ENCODE measurements at places on chromosomes 11 and 22.

DNA sequence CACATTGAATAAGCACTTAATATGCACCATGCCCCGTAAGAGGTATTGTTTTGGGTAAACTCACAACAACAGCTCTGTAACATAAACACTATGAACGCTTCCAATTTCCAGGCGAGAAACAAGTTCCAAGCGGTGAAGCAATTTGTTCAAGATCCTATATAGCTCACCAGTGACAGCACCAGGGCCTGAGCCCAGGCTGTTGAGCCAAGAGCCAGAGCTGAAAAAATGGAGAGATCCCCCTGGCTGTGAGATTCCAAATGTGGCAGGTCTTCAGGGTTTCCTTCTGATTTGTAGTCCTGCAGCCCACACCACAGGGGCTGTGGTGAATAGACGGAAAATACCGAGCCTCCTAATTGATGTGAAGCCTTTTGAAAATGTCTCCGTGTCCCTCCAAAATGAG is 268.0 kb upstream of the KIRREL3 start:
- no peak for DNase-seq

GRCh38 chr11:67657300-67657699 is 6.8 kb upstream of the ACY3 start:
- DNase-seq = no peak

- no peak for DNase-seq
These were observed 2.8 kb downstream of the PDXP start for GRCh38 chr22:37661160-37661924.

GRCh38 chr11:77446911-77447629 is 26.8 kb downstream of the PAK1 start:
- DNase-seq = no peak

GRCh38 chr22:33860386-33860785 is 59.9 kb downstream of the LARGE1 start:
- DNase-seq = no peak

GRCh38 chr11:109586789-109587188 is 164.8 kb downstream of the C11orf87 start:
- no peak for DNase-seq

- DNase-seq = no peak
These were observed 8.3 kb downstream of the RBM4 start for GRCh38 chr11:66646828-66647227.

DNA sequence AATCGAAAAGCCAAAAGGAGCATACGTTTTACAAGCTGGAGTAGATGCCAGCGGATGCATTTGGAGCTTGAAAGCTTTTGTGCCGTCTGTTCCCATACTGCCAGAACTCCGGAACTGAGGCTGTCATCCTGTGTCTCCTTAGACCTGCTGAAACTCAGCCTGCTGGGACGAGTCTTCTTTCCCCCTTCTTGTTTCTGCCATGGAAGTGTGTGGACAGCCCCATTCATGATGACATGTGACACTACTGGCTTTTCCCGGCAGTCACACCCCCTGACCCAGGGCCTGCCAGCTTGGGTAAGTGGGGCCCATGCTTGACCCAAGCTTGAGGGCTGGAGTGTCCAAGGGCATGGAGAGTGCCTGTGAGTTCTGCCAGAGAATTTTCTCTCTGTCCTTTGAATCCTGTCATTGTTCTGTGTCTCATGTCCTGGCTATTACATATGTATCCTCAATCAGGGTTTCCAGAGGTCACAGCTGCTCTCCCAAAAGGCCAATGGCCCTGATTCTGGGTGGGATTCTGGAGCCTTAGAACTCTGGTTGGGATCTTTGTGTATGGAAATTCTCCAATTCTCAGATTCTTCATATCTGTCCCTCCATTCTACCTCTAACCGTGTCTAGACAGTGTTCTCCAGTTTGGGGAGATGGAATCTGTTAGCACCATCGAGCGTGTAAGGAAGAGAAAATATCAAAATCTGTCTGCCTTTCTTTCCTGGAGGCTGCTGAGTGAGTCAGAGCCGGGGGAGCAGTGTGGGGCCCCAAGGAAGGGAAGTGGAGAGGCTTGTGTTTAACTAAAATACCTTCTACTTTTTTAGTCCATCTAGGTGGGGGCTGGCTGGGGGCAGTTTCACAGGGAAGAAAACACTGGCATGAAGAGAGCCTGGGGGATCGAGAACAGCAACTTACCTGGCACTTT is 73.2 kb downstream of the KIAA1671 start:
- DNase-seq = no peak

- DNase-seq = no peak
These were observed 11.0 kb upstream of the PTPRJ start for GRCh38 chr11:47969401-47969800.

GRCh38 chr11:98545544-98546175 is 475.1 kb upstream of the CNTN5 start:
- no peak for DNase-seq

GRCh38 chr11:9139628-9140357 is 48.4 kb upstream of the SCUBE2 start:
- no peak for DNase-seq

GRCh38 chr11:111231836-111232235 is 13.7 kb upstream of the POU2AF2 start:
- DNase-seq = no peak

- DNase-seq = no peak
These were observed at the start of gene OPCML for GRCh38 chr11:133531971-133532651. OPCML (minus strand) TSS chr11:133532501.

GRCh38 chr22:36337365-36338130 is 50.2 kb downstream of the MYH9 start:
- no peak for DNase-seq

- DNase-seq = no peak
These were observed 97.4 kb upstream of the ARHGAP20 start for GRCh38 chr11:110809417-110810199.

GRCh38 chr11:22898036-22898435 is 37.8 kb upstream of the CCDC179 start:
- no peak for DNase-seq

DNA sequence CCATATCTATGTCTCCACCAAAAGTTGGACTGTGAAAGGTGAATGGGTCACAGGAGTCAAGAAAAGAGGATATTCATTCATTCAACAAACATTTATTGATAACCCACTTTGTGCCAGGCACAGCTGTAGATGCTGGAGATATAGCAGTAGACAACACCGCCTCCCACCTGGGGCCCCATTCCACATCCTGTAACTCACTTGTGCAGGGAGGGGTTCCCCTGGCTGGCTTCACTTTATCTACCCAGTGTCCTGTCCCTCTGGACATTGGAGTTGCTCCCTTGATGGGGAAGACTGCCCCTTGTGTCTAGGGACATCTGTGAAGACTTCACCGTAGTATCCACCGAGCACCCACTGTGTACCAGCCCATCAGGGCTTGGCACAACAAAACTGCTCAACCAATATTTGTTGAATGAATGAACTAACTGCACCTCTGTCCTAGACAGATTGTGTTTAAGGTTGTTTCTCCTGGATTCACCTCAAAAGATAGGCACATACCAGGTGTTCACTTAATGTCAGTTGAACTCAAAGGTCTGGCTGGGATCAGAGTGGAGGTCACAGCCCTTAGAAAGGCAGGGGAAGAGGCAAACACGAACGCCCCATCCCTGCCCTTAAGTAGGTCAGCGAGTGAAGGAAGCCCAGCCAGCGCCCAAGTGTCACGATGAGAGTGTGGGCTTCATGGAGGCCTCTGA is 1.4 kb upstream of the OVOL1 start:
- DNase-seq = no peak

DNA sequence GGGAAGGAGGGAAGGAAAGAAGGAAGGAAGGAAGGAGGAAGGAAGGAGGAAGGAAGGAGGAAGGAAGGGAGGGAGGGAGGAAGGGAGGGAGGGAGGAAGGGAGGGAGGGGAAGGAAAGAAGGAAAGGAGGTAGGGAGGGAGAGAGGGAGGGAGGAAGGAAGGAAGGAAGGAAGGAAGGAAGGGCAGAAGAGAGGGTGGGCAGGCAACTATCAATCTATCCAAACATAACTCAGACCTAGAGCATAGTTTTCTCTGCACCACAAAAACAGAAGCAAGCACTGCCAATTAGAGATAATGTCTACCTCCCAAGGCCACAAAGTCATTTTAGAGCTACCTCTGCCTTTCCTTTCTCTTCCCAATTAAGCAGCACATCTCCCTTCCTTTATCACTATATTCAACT is 109.1 kb downstream of the ETS1 start:
- DNase-seq = no peak

- DNase-seq = no peak
These were observed 6.1 kb upstream of the RNASEH2C start for GRCh38 chr11:65726660-65727059.

- DNase-seq = no peak
These were observed 1434.7 kb downstream of the BRD1 start for GRCh38 chr22:48393041-48393370.

DNA sequence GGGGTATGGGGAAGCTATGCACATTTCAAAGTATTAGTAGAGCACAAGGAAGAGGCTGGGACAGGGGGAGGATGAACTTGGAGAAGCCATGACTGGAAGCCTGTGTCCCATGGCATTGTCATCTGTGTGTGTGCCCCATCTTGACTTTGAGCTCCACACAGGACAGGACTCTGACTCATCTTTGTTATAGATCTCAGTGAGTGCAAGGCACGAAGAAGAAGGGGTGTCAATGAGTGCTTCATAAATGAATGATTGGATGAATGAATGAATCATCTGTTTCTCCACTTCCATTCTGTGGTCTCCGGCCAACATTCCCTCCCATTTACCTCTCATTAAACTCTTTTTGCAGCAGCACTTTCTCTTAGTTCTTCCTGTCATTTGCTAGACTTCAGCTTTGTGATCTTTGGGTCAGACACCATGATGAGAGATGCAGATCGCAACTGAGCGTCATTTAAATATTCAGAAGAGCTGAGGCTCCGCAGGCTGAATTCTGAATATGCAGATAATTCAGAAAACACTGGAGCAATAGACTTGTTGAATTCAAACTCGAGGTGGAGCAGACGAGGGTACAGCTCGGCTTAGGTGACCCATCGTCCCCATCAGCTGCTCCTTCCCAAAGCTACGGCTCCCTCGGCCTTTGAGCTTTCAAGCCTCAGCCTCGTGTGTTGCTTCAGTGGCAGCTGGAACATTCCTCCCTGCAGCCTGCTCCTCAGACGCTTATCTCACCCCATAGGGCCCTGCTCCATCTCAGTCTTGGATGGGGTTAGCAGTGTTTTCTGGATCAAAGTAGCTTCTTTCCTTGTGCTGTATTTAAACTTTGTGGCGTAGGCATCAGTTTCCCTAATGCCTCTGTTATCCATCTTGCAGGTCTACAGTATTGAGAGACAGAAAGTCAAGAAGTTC is 30.8 kb downstream of the APOL3 start:
- DNase-seq = no peak

- no peak for DNase-seq
These were observed 9.5 kb upstream of the GNAZ start for GRCh38 chr22:23060612-23061400.

DNA sequence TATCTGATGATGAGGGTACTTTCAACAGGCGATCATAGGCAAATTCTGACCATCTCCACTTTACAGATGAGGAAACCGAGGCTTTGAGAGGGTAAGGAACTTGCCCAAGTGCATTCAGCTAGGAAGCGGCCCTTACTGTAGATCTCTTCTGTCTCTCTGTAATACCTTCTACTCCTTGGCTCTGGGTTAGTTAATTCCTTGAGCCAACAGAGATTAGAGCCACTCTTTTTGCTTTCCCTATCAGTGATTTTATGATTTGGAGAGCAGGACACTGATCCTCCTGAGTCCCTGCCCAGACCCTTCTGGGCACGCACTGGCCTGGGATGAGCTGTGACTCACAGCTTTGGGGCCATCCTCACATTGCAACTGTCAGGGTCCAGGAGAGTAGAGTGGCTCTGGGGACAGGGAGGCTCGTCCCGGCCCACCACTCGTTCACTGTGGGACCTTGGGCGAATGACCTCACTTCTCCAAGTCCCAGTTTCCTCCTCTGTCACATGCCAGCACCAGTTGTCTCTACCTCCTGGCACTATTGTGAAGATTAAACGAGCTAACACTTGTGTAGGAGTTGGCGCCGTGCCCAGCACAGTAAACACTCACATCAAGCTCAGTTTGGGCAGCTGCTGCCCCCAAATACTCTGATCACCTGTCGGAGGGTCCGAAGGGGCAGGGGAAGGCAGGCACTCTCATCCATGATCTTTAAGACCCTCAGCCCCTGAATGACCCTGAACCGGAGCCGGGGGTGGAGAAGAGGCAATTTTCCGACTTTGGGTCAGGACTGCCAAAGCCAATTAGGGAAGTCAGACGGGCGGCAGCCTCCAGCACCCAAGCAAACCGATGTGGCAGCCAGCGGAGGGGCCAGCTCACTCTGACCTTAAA is 235.0 kb downstream of the MIAT start:
- no peak for DNase-seq

- no peak for DNase-seq
These were observed at the start of gene DGCR6 for GRCh38 chr22:18905540-18906409. DGCR6 (plus strand) TSS chr22:18906320; CDS start chr22:18906375, 55 bp downstream.

- no peak for DNase-seq
These were observed 853.5 kb downstream of the METTL15 start for GRCh38 chr11:28961726-28962125.

DNA sequence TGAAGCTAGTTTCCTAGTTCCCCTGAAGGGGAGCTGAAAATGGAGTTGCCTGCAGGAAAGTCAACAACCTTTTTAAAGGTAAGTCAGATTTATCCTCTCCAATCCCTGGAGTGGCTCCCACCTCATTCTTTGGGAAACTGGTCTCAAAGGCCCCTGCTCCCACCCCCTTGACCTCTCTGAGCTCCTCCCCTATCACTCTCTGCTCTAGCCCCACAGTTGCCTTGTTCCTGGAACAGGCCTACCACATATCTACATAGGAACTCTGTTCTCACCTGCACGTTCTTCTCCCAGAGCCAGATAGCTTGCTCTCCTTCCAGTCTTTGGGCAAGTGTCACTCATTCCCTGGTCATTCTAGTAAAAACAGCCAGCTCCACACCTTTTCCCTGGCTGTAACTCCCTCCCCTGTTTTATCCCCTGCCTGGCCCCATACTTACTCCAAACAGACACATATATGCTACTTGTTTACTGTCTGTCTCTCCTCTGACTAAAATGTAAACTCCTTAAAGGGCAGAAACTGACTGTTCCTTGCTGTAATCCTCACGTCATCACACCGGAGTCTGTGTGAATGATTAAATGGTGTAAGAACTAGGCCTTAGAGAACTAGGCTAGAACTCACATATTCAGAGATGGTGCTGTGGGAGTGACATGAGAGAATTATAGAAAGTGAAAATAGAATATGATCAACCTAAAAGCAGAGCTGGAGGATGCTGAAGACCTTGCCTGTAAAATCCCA is 53.3 kb downstream of the TCF20 start:
- DNase-seq = no peak

- no peak for DNase-seq
These were observed 70.8 kb upstream of the GNAZ start for GRCh38 chr22:22999523-22999922.
